ENCODE measurements at places on chromosomes 3 and 15.

- DNase-seq: no peak
These were observed 24.6 kb upstream of the IL20RB start for GRCh38 chr3:136932978-136933772.

- DNase-seq: peak; percentile 68
These were observed 36.4 kb downstream of the TAMM41 start for GRCh38 chr3:11810276-11810675.

DNA sequence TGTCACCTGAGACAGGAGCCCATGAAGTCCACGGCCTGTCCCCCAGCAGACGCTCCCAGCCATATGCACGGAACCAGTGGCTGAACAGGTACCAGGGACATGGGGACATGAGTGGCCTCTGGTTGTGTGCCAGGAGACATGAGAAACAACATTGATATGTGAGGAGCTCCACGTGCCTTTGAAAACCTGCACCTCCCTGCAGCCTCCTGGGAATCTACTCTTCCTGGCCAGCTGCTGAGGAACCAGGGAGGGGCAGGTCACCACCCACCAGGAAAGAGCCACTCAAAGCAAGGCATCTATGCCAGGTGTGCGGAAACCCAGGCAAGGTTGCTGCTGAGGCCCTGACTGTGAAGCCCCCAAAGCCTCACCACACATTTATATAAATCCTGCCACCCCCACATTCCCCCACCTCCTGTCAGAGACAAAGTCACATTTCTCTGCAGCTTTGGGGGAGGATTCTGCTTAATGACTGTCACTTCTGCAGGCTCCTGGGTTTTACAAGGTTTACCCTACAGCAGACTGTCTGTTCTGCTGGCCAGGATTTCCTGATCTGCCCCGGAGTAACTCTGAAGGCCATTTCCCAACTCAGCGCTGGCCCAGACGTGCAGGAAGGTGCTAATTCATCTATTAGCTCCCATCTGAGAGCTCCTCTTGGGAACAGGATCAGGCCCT lies 110.8 kb downstream of the ADCY5 start:
- DNase-seq: no peak

GRCh38 chr3:101809178-101810021 lies 30.4 kb downstream of the NXPE3 start:
- peak; percentile 43 for DNase-seq

DNA sequence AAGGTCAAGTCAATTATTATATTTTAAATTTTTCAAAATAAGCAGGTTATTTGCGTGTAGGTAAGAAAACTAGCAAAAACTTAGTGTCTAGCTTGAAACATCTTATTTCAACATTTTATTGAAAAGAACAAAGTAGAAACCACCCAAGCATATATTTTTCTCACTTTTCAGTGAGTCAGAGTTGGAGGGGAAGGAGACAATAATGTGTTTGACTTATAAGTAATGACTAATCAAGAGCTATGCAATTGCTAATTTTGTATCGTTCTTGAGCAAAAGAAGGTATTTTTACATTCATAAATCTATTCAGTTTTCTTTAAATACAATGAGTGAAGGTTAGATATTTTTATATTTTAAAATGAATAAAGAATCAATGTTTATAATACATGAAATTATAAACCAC lies 54.4 kb upstream of the P2RY1 start:
- DNase-seq: no peak

DNA sequence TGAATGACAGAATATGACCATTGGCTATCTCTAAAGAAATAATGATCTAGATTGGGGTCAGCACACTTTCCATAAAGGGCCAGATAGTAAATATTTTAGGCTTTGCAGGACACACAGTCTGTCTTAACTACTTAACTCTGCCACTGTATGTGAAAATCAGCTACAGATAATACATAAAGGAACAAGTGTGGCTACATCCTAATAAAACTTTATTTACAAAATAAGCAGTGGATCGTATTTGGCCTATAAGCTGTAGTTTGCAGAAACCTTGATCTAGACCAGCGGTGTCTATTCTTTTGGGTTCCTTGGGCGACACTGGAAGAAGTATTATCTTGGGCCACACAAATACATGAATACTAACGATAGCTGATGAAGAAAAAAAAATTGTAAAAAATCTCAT lies 27.6 kb downstream of the GSK3B start:
- no peak for DNase-seq

- DNase-seq: no peak
These were observed 114.1 kb downstream of the ALCAM start for GRCh38 chr3:105480768-105481167.

DNA sequence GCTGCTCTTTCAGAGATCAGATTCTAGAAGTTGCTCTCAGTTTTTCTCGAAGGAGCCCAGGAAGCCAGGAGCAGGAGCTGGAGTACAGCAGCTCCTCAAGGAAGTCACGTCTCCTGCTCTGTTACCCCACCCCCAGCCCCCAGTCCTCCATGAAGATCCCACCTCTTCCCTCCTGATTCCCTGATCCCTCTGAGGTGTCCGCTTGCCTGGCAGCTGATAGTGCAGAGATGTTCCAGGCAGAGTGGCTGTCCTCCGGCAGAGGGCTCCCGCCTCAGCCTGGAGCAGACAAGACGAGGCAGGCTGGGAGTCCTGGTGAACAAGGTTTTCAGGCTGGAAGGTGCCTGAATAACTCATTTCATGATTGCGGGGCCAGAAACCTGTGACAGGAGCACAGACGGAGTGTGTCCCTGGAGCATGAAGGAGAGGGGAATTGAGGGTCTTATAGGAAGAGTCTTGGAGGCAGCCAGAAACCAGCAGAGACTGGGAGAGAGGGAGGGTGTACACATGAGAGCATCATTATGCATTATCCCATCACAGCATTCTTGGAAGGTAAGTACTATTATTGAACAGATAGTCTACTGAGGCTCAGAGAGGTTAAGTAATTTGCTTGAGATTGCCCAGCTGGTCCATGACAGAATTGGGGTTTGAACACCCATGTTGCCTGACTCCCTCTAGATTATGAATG lies 1.2 kb downstream of the HRH1 start:
- peak; percentile 86 for DNase-seq

GRCh38 chr3:134597390-134597970 lies 53.3 kb downstream of the KY start:
- no peak for DNase-seq

DNA sequence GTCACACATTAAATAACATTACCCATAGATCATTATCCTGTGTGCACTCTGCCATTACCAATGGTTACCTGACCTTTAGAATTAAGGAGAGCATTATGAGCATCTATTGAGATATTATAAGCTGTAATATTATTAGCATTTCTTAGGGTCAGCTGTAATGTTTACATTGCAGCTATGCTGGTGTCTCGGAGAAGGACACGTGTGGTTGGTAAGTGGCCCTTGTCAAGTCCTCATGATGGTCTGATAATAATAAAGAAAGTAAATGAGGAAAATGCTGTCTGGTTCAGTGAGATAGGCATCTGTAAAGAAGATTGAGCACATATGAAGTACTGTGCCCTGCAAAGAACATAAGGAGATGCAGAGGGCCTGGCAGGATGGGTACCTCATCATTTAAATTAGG lies 71.7 kb upstream of the ARL6 start:
- no peak for DNase-seq

GRCh38 chr3:149077628-149078027 lies 8.7 kb downstream of the HLTF start:
- peak; percentile 43 for DNase-seq

GRCh38 chr3:161347726-161348125 lies 23.6 kb downstream of the SPTSSB start:
- no peak for DNase-seq

GRCh38 chr3:131282379-131282778 lies 99.2 kb upstream of the NUDT16 start:
- no peak for DNase-seq

DNA sequence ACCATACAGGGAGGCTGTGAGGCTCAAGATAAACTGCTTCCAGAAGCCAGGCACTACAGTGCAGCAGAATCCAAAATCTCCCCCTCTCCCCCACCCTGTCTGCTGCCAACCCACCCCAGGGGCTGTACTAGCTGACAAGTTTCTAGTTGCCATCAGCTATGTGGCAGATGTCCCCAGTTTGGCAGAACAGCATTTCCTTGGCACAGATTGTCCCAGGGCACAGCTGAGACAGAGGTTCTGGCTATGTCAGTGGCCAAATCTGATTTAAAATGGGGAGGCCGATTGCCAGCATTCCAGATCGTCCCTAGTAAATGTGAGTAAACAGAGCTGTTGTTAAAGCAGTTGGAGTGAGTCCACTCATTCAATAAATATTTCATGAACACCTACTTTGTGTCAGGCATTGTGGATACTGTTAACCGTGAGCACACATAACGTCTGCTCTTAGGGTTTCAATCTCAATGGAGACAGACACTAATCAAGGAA lies 28.0 kb upstream of the CCDC174 start:
- no peak for DNase-seq

DNA sequence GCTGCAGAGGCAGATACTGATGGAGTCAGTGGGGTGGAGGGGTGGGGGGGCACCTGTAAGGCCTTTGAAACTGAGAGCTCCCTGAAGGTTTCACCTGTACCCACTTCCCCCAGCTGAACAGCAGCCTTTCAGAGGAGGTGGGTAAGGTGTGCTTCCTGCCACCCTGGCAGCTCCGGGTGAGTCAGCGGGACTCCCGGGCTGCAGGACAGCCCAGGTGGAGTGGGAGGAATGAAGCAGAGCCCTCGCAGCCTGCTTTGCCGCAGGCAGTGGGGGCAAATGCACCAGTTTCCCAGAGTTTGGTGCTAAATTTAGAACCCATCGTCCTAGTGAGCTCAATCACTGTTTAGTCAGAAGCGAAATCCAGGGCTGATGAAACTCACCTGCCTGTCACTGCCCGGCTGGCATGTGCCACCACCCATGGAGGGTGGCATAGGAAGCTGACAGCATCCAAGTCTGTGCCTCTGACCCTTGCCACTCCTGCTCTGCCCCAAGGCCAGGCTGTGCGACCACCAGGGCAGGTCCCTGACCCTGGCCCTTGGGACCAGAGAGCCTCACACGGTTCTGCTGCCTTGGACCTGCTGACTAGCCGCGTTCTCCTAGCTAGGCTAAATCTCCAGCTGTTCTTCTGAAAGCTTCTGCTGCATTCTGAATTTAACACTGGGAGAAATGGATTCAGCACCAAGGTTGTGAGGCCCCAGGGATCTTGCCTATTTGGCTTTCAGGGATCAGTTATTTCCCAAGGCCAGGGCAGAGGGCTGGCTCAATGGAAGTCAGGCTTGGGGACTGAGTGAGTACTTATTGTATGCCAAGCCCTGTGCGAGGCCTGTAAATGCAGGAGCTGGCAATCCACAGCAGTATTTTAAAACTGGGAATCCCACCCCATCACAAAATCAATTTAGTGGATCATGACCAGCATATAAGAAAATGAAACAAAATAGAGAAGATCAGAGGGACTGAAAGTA lies 67.3 kb upstream of the RASGRF1 start:
- DNase-seq: no peak

DNA sequence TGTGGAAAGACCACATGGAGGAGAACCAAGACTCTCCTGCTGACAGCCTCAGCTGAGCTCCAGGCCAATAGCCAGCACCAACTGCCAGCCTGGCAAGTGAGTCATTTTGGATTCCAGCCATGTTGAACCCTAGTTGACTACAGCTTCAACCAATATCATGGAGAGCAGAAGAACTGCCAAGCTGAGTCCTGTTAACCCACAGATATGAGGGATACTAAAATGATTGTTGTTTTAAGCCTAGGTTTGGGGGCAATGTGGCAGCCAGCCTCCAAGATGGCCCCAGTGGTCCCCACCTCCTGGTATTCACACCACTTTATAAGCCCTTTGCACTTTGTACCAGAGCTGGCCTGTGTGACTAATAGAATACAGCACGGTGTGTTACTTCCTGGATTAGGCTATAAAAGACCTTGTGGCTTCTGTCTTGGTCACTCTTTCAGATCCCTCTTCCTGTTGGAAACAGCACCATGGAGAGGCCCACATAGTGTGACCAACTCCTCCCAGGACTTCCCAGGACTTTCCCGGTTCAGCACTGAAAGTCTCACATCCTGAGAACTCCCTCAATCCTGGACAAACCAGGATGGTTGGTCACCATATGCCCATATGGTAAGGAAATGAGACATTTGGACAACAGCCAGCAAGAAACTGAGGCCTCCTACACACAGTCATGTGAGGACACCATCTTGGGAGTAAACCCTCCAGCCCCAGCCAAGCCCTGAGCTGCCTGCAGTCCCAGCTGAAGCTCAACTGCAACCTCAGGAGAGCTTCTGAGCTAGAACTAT lies 32.4 kb upstream of the CDV3 start:
- DNase-seq: no peak

- DNase-seq: peak; percentile 3
These were observed 402.1 kb downstream of the CADM2 start for GRCh38 chr3:85360742-85361387.

GRCh38 chr3:69761896-69762767 lies 22.9 kb downstream of the MITF start:
- DNase-seq: peak; percentile 45

- peak; percentile 58 for DNase-seq
These were observed 101.5 kb downstream of the RBMS3 start for GRCh38 chr3:29382409-29382808.

GRCh38 chr3:193948459-193948858 lies 187.5 kb upstream of the HES1 start:
- no peak for DNase-seq

- DNase-seq: no peak
These were observed 91.5 kb upstream of the RBMS3 start for GRCh38 chr3:29189328-29189727.

- DNase-seq: peak; percentile 19
These were observed 51.8 kb downstream of the SPRED1 start for GRCh38 chr15:38304481-38304880.

DNA sequence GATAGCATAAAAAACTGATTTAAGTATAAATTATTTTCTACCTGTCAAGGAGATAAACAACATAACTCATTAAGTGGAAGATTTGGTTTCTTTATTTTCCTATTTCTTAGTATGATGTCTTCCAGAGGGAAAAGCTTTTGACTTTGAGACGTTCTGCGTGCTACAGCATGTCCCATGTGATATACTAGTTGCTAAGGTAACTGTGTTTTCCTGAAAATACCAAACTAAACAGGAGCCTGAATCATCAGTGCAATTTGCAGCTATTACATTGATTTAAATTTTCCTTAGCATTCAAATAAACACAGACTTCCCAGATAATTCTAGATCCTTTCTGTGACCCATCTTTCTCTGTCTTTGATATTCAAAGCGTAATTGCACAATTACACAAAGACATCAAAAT lies 117.7 kb upstream of the P2RY1 start:
- DNase-seq: no peak

DNA sequence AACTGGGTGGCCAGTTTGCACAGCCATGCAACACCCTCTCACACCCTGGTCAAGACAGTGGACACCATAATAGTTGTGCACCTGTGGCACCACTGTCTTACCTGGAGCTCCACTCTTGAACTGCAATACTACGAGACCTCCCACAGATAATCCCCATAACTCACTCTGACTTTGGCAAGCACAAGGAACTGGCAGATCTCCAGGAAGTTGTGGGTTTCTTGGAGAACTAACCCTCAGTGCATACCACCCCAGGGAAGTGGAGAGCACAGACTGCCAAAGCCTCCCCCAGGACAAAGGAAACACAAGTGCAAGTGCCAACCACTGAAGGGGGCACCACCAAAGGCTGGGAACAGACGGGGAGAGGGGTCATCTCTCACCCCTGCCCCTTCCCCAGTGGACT lies 318.6 kb downstream of the SUCLG2 start:
- DNase-seq: no peak

GRCh38 chr3:44883999-44884431 lies 9.6 kb downstream of the TGM4 start:
- peak; percentile 82 for DNase-seq

Data from AG20443 (cell line).